ENCODE measurements at places on chromosomes 2 and 18.

- DNase-seq: no peak
Measured at GRCh38 chr18:66457245-66457644, 146.6 kb downstream of the CDH19 start.

DNA sequence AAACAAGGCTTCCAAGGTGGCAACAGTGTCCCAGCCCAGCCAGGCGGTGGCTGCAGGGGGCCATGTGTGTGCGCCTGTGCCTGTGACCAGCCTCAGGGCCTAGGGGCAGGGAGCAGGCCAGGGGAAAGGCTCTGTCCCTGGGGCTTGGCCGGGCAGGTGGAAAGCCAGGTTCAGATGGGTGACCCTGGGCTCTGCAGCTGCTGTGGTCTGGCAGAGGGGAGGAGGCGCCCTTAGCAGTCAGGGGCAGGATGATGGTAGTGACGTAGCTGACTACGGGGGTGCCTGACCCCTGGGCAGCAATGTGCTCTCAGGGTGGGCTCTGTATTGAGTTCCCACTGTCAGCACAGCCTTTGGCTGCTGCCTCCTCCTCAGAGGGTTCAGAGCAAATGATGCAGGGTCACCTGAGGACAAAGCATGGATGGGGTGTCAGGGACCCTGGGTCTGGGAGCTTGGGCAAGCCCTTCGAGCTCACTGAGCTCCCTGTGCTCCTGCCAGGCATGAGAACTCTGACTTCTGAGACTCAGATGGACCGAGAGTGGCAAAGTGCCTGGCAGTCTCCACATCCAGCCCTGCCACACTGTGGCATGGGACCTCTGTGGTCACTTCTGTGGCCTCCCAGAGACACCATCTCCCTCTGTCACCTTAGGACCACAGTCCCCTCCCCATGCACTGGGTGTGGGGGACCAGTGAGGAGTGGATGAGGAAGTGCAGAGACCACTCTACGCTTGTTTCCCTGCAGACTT lies 56.6 kb upstream of the ALPP start:
- DNase-seq: no peak

- no peak for DNase-seq
Measured at GRCh38 chr18:31058897-31059296, 16.4 kb upstream of the DSC3 start.

- DNase-seq: no peak
Measured at GRCh38 chr2:10732924-10733565, 11.6 kb downstream of the ATP6V1C2 start.

DNA sequence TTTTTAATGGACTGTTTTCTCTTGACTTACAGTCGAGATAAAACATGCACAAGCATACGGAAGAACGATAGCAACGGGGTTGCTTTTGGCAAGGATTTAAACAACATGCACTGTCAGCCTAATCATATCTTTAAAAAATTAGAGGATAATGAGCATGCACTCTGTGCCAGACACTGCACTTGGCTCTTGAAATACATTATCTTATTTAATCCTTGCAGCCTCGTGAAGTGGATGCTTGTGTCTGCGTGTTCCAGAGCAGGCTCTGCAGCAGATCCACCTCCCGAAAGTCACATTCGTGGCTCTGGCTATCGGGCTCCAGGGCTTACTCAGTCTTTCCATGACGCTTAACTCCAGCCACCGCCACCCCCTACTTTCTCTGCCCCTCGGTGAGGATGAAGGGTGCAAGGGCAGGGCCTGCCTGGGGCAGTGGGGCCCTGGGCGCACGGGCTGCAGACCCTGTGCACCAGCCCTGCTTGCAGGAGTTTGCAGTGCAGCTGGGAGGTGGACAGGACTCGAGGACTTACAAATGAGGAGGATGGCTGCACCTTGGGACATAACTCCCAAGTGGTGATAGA lies 61.7 kb downstream of the ACKR3 start:
- no peak for DNase-seq

DNA sequence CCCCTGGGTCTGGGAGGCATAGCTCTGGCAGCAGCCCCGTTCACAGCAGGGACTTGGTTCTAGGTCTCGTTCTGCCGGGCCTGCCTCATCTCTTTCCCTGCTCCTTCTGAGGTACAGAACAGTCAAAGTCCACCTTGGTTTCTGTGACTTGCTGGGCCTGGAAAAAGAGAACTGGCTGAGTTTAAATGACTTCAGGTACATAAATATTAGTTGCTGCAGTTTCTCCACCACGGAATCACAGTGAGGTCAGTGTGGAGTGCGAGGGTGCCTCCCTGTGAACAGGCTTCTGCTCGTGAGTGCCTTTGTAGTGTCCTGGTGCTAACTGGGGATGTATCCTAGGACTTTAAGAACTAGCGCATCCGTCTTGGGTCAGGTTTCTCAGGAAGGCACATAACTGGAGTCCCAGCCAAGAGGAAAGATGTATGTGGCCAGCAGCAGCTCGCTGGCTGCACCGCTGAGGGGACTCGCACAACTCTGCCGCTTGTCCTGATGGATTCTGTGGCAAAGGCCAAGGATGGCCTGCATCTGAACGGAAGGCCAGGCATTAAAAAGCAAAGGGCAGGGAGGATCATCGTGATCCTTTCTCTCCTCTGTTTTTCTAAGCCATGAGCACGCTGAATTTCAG lies 188.6 kb downstream of the SH3RF3 start:
- DNase-seq: no peak

- DNase-seq: no peak
Measured at GRCh38 chr2:206443735-206444527, 599 bp downstream of the ADAM23 start.

- no peak for DNase-seq
Measured at GRCh38 chr2:143514413-143514812, 385.2 kb downstream of the ARHGAP15 start.

- DNase-seq: no peak
Measured at GRCh38 chr18:31683106-31683505, 1.3 kb downstream of the B4GALT6 start.

DNA sequence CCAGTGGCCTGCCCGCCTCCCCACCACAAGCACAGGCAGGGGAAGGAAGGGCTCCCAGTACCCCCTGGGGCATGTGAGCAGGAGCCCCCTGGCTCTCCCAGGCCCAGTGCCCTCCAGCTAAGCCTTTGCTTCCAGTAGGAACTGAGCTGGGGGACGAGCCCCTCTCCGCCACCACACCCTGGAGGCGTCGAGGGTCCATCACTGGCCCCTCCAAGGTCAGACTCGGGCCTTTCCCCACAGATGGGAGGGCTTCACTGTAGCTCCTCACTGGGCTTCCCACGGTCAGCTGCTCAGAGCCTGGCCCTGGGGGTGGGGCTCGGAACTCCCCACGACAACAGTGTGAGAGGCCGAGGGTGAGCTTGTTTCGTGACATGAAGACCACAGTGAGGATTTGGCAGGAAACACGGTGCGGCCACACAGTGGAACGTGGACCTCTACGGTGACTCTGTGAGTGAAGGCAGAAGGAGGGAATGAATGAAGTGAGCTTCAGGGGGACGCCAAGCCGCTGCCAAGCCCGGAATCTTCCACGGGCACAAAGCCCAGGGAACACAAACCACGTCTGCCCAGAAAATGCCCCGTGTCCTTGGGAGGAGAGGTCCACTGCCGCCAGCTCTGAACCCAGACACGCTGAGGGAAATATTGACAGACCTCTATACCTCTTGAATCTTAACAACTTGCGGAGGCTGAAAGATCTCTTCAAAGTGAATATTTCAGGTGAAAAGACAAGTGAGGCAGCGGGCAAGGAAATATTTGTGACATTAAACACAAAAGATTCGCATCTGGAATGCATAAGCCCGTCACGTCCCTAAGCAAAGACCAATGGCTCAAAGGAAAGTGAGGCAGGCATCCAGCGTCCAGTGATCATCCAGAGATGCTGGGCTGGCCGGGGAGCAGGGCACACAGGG lies 144.8 kb upstream of the GPC1 start:
- DNase-seq: no peak

- no peak for DNase-seq
Measured at GRCh38 chr2:174833737-174834136, 69.5 kb upstream of the CHRNA1 start.

DNA sequence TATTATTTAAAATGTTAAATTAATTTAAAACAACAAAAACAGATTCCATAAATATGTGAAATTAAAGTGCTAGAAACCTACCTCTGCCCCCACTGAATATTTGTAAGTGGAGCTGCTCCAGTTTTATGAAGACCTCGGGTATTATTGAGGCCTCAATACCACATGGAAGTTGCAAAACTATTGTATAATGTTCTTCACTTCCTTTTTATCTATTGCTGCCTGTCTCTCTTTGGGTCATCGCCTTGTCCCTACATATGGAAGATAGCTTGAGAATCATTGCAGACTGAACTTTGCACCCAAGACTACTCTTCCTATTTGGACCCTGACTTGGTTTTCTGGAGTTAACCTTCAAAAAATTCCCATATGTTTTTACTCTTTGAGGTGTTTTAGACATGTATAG lies 212.1 kb upstream of the NETO1 start:
- DNase-seq: no peak

- no peak for DNase-seq
Measured at GRCh38 chr2:33366473-33366872, 110.0 kb upstream of the RASGRP3 start.

DNA sequence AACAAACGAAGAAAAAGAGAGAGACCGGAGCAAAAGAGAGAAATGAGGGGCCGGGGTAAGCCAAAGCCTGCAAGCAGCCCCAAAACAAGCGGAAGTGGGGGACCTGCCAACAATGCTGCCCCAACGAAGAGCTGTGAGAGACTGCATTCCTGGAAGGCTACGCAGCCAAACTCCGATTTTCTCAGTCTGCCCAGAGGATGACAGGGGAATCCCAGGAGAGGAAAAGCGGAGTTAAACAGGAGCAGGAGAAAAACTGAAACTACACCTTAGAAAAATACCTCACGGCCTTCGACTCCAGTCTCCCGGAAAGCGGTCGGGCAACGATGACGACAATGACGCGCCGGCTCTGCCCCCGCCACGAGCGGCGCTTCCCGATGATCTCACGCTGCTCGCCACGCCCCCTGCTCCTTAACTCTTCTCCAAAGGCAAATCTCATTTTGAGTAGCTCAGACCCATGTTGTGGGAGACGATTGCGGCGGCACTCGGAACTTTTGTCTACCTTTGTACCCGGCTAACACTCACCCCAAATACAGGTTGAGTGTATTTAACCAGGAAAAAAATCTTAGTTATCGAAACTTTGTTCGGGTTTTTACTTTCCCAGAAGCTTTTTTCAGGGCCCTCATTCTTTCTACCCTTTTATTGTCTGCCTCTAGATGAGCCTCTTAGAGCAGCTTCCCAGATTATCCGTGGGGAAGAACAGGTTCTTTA lies at the start of gene C1D:
Gene C1D, minus strand, starts transcription at position 325 of the 708 bp plus-strand sequence. CDS start 15,694 bp downstream, outside the sequence.
- peak; percentile 88 for DNase-seq

DNA sequence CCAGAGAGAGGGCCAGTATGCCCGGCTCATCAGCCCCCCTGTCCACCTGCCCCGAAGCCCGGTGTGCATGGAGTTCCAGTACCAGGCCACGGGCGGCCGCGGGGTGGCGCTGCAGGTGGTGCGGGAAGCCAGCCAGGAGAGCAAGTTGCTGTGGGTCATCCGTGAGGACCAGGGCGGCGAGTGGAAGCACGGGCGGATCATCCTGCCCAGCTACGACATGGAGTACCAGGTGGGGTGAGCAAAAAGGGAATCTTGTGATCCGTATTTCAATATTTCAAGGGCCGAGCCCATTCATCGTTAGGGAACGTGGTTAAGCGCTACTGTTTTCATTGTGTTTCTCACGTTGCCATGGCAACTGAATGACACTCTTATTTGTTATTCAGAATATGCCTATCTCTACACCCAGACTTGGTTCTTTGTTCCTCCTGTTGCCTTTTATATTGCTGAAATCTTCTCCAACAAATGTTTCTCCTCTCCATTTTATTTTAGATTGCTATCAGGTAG lies 81.5 kb downstream of the NRP2 start:
- no peak for DNase-seq

GRCh38 chr2:38557981-38558380 lies 44.7 kb downstream of the HNRNPLL start:
- no peak for DNase-seq

DNA sequence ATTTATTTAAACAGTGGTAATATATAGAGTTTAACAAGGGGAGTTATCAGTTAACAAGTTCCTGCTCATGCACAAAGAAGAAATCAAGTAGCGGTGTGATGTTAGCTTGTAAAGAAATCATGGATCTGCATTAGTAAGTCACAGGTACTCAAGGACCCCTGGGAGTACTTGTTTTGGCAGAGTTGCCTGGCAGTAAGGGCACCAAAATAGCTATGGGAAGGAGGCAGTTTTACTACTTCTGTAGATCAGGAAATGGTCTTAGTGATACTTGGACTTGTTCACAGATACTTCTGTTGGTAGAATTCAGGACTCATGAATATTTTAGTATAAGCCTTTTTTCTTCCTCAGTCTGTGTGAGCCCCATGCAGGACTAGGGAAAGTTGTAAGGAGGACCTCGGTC lies 107.3 kb upstream of the IL1R2 start:
- no peak for DNase-seq

DNA sequence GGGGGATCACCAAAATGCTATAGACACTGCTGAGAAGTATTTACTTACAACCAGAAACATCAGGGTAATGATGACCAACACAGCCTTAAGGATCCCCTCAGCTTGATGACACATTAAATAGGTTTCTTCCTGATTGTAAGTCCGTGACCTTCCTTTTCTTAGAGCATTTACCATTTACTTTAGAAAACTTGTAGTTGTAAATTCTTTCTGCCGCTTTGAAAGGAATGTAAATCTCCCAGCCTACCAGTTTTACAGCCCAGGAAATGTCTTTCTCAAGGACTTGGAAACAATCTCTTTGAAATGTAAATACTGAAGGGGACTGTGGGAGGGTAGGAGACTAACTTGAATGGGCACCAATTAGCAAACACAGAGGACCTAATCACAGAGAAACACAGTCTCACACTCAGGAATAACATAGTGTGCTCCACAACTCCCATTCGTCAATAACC lies 278.6 kb downstream of the DSC3 start:
- no peak for DNase-seq

DNA sequence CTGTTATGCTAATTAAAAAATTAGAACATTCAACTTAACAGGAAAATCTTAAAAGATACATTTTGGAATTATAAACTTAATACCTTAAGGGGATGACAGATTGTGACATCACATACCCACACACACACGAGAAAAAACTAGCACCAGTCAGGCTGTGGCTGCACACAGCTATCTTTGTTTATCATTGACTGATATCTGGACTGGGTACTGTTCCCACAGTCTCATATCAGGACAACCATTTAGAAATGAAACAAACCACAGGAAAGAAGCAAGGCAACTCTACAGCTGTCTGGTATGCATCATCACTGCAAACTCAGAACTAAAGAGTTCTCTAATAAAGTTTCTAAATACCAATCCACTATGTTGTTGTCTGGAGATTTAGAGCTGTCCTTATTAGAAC lies 210.9 kb upstream of the SMAD7 start:
- no peak for DNase-seq
